ENCODE measurements at places on chromosomes 16 and 17.
A peak's percentile ranks its signal among the peaks of the same experiment; 100 is the strongest.

GRCh38 chr16:27717726-27718125 is 167.8 kb downstream of the KATNIP start:
- DNase-seq = no peak

DNA sequence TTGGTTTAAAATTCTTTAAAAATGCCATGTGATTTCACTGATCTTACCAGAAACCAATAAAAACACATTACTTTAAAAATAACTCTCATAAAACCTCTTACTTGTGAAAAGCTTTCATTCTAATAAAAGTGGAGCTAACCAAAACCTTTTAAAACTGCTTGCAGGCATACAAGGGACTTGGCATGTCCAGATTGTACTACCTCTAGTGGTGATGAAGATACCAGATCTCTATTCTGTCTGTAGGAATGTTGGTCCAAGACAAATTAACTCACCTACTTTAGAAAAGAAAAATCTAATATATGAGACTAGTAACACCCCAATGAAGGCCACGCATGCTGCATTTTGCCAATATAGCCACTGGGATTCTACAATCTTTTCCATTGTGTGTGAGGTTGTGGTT is 151.0 kb upstream of the SALL1 start:
- DNase-seq = no peak

DNA sequence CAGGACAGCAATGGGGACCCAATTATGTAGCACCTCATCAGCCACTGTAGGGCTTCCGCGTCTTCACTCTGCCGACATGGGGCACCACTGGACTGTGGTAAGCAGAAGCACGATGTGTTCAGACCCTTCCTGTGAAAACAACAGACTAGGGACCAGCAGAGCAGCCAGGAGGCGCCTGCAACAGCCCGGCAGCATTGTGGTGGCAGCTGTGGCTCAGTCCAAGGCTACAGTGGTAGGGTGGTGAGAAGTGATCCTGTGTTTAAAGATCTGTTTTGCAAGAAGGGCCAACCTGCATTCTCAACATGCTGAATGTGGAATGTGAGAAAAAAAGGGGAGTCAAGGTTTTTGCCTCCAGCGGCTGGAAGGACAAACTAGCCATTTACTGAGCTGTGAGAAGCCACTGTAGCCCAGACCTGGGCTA is 80.8 kb downstream of the GAS7 start:
- no peak for DNase-seq

DNA sequence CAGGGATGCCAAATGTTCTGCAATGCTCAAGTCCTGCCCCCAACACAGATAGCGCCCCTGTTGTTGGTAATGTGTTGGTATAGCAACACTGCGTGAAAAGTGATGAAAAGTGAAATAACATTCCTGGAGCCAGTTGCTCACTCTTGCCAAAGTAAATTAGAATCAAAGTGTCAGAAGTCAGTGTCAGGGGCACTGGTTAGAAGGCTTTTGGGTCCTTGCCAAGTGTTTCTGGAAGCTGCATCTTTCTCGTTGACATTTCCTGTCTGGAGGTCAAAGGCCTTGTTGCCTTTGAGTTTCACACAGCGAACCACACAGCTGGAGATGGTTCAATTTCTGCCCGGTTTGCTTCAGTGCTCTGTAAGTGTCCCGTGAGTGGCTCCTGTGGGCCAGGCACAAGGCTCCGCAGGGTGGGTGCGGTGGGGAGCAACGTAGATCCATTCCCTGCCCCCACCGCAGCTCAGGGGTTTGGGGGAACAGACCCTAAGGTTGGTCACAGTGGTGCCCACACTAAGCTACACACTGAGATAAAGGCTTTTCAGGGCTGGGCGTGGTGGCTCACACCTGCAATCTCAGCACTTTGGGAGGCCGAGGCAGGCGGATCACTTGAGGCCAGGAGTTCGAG is 3.6 kb upstream of the SLC16A5 start:
- DNase-seq = no peak

- DNase-seq = no peak
Measured at GRCh38 chr17:79943347-79944241, 92.1 kb downstream of the TBC1D16 start.

- DNase-seq = no peak
Measured at GRCh38 chr17:4467287-4467686, 31.4 kb upstream of the SPNS2 start.

GRCh38 chr17:80924807-80925610 is 66.6 kb upstream of the CHMP6 start:
- DNase-seq = no peak

- no peak for DNase-seq
Measured at GRCh38 chr17:20961586-20961985, 81.2 kb downstream of the USP22 start.

GRCh38 chr17:81021531-81022343 is 13.2 kb upstream of the BAIAP2 start:
- no peak for DNase-seq

DNA sequence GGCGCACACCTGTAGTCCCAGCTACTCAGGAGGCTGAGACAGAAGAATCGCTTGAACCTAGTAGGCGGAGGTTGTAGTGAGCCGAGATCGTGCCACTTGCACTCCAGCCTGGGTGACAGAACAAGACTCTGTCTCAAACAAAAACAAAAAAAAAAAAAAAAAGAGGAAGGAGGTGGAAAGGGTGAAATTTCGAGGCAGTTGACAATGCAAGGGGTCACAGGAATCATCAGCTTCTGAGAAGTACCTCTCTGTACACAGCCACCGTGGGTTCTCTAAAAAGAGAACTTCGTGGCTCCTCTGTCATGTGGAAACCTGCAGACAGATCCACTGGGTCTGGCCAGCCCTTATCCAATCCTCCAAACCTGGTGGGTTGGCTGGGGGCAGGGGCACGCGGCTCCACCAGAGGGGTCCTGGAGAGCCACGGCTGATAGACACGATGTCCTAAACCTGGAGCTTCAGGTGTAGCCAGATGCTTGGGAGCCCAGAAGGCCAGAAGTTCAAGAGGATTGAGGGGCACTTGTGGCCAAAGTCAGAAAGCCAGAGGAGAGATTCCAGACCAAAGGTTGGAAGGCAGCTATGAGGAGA is 540 bp upstream of the CD300LF start:
- DNase-seq = no peak

- peak; percentile 29 for DNase-seq
Measured at GRCh38 chr17:5097101-5097834, 14.4 kb downstream of the ZNF232 start.

GRCh38 chr16:56675685-56676210 is 6.1 kb downstream of the MT1H start:
- DNase-seq = peak; percentile 32

DNA sequence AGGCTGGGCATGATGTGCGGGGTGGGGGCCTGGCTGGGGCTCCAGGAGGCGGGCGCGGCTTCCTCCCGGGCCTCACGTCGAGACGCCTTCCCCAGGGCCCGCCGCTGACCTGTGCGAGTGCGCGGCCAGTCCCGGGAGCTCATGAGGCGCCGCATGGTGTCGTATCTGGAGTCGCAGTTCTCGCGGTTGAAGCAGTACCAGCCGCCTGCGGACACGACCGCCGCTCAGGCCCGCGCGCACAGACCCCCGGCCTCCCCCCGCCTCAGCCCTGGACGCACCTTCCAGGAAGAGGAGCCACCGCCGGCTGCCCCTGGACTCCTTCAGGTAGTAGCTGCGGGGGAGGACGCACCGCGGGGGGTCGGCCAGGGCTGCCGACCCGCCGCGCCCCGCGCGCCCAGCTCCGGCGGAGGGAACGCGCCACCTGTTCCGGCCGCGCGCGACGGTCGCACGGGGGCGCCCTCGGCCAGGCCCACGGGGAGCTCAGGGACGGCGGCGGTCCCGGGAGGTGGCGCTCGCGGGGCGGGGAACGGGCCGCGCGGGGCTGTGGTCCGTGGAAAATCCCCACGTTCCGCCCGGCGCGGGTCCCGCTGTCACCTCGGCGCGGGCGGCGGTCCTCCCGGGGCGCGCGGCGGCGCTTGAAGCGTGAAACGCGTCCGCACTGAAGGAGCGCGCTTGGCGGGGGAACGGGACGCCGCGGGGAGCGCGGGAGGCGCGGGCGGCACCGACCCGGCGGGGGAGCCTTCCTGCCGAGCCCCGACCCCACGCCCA is 1.4 kb downstream of the NOTUM start:
- peak; percentile 84 for DNase-seq

DNA sequence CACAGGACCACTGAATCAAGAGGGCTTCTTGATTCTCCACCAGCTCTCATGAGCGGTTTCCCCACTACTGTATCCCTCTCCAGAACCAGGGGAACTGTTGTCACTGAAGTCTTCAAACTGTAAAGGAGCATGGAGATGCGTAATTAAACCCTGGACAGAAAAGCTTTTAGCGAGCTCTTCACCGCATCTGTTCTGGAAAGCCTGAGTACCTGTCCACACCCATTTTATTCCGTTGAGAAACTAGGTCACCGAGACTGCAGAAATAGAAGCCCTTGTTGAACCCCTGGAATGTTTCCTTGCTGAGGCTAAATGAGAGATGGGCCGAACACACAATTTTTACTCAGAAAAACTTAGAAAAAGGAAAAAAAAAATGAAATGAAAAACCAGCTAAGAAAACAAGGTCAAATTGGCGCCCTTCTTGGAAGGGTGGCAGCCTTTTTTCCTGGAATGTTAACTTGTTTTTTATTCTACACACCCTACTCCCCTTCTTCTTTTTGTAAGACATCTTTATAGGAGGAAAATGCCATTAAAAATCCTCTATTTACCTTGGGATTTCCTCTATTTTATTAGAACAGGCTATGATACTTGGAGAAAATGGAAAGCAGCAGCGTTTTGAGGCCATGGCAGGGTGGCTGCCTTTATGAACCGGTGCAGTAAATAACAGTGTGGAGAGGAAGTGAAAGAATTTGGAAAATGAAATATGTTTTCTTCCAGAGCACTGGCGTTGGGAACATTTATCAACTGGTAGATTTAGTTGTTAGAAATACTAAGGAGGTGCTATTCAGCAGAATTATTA is 52.6 kb upstream of the CRISPLD2 start:
- no peak for DNase-seq

GRCh38 chr16:68335175-68335574 is 24.4 kb downstream of the PRMT7 start:
- DNase-seq = no peak

DNA sequence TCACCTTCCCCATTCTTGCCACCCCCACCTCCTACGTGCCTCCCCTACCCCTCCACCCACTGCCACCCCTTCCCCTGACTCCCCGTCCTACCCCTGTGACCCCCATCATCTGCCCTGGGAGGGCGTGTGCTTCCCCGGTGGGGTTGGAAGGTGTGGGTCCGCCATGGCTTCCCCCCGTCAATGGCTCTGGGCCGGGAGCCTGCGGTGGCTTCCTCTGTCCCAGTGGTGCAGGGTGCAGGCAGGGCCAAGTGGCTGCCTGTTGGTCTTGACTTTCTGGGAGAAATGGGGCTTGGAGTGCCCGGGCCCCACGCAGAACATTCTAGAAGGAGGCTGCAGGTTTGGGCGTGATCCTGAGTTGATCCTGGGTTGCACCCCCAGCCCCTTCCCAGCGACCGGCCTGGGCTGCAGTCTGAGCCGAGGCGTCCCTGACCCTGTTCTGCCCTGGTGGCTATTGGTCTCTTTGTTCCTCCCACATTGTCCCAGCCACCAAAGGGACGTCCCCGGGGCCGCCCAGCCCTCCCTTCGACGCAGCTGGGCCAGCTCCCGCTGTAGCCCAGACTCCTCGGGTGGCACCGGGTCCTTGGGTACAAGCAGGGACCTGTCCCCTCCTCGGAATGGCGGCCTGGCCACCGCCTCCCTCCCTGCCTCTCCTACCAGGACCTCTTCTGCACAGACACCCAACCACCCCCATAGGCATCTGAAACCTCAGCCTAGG is 25.7 kb downstream of the GSE1 start:
- no peak for DNase-seq

- DNase-seq = no peak
Measured at GRCh38 chr17:19714542-19715411, 1.6 kb downstream of the SLC47A2 start.

DNA sequence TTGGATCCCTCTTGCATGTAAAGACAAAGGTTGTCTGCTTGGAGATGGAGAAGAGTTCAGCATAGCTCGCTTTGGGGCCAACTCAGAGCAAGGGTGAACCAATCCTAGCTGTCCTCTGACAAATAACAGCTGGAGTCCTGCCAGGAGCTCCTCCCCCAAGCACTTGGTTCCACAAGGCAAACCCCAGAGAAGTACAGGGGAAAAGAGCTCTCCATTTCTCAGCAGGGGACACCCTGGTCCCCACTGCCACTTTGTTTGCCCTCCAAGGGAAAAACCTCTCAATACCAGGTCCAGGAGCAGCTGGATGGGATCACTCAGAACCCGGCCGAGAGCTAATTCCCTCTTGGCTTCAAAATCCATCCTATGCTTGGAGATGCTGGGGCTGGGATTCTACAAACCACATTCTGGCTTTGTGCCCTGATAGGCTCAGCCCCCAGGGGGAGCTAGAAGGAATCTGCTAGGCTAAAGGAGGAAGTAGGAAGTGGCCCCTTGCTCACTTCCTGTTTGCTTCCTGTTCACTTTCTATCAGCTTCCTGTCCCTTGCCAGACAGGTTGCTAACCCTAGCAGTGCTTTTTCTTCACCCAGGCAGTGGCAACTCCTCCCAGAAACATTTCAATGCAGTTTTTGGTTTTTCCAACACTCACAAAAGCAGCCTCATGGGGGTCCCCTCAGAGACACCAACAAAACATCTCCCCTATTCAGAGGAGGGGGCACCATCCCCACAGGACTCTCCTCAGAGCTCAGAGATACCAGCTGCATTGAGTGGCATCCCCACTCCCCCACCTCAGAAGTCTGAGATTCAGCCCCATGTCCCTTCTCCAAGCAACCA is 30.7 kb downstream of the CDRT4 start:
- DNase-seq = peak; percentile 37

DNA sequence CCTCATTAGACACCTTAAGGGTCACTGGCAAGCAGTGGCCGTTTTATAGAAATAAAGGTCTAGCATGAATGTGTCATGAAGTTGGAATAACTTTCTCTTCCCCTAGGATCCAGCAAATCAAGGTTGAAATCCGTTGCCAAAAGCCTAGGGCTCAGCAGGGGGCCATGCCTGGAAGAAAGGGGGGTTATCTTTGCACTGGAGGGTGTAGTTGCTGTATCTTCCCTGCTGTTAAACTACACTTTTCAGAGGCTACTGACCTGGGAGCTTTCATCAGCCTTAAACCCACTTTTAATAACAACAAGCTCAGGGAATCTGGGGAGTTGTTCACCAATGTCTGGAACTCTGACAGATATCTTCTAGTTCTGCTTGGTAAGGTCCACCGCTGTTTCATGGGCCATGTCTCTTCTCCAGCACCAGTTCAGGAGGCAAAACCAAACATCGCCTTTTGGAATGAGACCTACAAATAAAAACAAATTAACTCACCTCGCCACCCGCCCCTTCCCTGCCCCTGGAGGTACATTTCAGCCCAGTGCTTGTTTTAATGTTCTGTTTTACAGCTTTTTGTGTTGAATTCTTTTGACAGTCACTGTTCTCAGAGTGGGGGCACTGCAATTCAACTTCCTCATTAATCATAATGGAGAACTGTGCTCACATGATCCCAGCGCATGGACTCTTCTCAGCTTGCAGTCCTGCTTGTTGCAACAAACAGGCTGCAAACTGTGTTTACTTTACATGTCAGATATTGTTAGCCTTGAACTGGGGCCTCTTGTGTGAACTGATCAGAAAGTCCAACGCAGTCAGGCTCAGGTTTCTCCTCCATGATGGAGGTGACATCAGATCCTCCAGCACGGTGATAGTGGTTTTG is 508.7 kb downstream of the KCNJ2 start:
- no peak for DNase-seq

GRCh38 chr17:57456622-57457021 is 200.3 kb downstream of the MSI2 start:
- DNase-seq = no peak

GRCh38 chr17:81846743-81847689 is 12.2 kb upstream of the PPP1R27 start:
- DNase-seq = no peak

Measured in naive thymus-derived CD4-positive, alpha-beta T cell (primary cell).